T follicular helper cell (primary cell): ENCODE measurements at places on chromosomes 6 and 20.

GRCh38 chr6:114611696-114612095 lies 268.9 kb upstream of the HS3ST5 start:
- no peak for DNase-seq

DNA sequence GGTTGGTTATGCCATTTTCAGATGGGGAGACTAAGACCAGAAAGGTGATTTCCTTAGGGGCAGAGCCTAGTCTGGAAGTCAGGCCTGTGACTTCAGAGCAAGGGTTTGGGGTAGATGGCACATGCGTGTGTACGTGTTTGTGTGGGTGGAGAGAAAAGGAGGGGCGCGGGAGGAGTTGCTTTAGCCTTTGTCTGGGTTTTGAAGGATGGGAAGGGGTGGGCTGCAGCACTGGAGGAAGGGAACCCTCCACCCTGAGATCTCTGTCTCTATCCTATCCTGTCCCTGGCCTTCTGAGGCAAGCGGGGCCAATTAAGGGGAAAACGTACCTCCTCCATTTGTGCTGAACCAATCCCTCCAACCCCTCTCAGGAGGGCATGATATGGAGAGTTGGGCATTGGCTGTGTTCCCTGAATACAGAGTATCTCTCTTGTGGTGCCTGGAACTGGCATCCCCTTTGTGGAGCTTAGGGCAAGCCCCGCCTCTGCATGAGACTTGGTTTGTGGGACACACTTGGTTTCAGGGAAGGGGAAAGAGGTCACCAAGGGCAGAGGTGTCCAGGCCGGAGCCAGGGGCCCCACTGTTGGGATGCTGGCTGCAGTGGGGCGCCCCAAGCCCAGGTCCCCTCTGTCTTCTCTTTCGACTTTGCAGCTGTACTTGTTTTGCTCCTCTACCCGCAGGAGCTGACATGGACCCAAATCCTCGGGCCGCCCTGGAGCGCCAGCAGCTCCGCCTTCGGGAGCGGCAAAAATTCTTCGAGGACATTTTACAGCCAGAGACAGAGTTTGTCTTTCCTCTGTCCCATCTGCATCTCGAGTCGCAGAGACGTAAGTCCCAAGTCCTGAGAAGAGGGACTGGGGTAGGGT lies at the start of gene DBNDD2:
DBNDD2 (plus strand) TSS at position 507 of the 863 bp plus-strand sequence; CDS start at position 686, 179 bp downstream.
- no peak for DNase-seq

DNA sequence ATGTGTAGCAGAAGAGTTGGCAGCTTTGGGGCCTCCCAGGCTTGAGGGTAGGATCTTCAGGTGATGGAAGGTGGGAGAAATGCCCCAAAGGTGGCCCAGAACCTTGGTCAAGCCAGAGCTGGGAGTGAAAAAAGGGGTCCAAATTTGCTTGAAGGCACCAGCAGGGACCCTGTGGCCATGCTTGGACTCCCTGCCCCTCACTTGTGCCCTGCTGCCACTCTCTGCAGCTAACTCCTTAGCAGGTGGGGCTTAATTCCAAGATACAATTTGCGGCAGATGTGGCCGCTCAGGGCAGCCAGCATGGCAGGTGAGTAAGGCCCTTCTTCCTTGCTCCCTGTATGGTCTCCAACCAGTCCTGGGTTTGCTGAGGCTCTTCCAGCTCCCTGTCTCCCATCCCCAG lies 285.0 kb upstream of the RNF24 start:
- DNase-seq = no peak

- DNase-seq = no peak
Observed at GRCh38 chr6:140987364-140988155, 1145.2 kb upstream of the GJE1 start.

DNA sequence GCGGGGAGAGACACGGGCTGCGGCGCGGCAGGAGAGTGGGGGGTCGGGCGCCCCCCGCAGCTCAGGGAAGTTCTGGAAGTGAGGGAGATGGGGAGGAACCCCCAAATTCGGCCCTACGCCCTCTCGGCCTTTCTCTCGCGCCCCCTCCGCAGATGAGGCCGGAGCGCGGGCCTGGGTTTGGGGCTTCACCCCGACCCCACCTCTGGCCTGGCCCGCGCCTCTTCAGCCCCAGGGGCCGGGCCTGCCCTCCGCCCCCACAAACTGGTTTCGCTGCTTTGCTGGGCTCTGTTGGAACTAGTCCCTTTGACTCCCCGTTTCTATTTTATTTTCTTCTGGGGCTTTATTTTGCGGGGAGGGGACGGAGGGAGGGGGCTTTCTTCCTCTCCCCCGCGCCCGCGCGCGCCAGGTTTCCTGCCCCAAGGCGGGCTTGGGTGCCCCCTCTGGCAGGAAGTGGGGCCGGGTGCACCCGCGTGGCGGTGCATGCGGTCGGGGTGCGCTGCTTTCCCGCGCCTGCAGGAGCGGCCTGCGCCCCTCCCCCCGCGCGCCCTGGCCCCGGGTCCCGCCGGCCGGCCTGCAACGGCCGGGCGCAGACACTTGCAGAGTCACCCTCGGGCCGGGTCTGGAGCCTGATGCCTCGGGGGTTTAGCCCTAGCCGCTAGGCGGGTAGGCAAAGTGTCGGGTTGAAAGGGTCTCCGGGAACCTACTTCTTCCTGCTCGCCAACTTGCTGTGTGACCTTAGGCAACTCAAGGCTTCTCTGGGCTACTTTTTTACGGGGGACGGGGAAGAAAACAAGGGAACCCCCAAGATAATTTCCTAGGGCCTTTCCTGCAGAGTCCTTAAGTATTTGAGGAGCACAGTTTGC lies 1.3 kb downstream of the HMGA1 start:
- DNase-seq = peak; percentile 59

- no peak for DNase-seq
Observed at GRCh38 chr6:14194483-14194882, 76.9 kb downstream of the CD83 start.

GRCh38 chr6:87660226-87660911 lies 41.7 kb downstream of the AKIRIN2 start:
- DNase-seq = no peak

DNA sequence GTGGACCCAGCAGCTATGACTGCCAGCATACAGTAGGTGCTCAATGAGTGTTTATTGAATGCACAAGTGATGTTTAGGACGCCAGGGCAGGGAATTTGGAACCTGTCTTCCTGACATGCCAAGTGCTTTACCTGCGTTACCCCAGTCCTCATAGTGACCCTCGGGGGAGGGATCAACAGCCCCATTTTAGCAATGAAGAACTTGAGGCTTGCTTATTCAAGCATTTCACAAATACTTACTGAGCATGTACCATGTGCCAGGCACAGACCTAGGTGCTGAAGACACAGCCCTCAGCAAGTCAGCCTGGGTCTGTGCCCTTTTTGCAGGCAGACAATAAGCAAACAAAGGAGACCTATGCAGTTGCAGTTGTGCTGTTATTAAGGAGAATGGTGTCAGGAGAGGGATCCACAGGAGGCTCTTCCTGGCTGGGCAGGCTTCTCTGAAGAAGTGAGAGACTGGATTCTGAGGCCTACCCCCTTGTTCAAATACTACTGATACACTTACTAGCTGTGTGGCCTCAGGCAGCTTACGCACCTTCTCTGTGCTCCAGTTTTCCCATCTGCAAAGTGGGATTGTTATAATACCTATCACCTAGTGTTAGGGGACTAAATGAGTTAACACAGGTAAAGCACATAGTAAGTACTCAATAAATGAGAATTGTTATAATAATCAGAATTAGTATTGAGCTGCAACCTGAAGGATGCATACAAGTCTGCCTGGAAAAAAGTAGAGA lies 39.8 kb downstream of the TTLL9 start:
- DNase-seq = no peak

DNA sequence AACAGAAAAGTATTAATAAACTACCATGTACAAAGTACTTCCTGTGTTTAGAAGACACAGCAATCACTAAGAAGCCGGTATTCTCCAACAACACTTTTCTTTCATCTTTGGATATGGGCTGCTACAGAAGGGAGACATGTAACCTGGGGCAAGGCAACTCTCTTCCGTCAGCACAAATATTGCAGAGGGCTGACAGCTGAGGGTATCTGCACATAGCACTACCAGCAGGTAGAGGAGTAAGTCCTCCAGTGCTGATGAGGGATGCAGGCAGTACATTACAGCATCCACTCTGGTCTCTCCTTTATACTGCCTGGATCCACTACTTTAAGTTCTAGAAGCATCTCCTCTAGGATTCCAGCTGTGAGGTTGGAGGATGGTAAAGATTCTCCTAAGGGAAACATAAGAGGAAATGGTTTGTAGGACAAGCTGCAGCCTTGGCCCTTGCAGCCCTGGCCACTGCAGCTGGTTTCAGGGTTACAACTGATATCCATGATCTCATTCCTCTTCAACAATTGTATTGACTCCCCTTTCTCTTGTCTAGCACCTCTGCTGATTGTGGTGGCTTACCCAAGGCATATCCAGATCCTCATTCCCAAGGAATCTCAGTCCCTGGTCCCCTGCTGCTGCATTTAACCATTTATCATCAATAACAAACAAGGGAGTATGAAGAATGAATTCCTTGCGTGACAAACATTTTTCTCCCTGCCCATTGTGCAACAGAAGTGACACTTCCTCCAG lies 110.7 kb upstream of the ADGRF1 start:
- no peak for DNase-seq

DNA sequence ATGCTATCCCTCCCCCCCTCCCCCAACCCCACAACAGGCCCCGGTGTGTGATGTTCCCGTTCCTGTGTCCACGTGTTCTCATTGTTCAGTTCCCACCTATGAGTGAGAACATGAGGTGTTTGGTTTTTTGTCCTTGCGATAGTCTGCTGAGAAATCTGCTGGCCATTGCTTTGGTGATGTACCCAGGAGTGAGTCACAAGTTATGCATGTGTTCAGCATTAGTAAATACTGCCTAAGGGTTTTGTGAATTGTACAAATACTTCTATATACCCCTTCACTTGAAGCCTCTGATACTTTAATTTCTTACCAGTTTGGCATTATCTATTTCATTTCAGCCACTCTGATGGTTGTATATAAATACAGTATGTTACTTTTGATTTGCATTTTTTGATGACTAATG lies 711.3 kb upstream of the GJE1 start:
- DNase-seq = no peak

DNA sequence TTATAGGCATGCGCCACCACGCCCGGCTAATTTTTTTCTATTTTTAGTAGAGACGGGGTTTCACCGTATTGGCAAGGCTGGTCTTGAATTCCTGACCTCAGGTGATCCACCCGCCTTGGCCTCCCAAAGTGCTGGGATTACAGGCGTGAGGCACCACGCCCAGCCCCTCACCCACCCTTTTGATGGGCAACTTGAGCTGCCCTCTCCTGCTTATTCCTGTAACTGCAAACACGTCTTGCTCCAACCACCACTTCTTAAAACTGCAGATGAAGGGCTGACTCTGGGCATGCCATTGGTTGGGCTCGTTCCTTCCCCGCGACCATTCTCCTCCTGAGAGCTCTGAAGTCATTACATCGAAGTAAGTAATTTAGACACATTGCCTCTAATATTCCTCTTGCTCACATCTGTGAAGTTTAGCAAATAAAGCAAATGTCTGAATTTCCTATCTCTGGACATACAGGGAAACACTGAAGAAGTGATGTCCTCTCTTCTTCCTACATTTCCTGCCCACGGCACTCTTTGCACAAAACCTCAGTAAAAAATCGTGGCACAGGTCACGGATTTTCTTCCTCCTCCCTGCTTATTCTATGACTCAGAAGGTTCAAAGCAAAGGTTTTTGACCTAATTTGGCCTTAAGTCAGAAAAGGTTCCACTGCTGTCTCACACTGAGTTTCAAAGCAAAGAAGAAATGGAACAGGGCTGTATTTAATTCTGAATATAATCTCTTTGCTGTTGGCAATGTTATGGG lies 117.5 kb downstream of the GMPR start:
- no peak for DNase-seq

GRCh38 chr6:39153766-39154397 lies 38.9 kb upstream of the SAYSD1 start:
- DNase-seq = no peak

DNA sequence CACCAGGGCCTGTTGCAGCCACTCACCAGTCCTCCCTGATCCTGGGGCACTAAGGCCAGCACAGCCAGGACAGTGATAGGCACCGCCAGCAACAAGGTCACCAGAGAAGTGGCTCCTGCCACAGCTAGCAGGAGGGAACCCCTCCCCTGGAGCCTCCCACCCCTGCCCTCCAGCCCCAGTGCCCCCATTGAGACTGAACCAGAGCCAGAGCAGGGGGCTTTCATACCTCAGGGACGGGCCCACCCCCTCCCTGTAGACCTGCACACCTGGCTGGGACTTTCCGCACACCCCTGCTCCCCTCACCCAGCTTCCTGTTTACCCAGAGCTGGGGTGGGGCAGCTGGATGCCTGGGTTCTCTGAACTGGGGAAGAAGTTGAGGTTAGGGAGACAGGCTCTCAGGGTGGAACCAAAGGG lies at the start of gene LTB:
LTB (minus strand) TSS at position 195 of the 414 bp plus-strand sequence; CDS start at position 188, 7 bp downstream.
- DNase-seq = peak; percentile 67

- no peak for DNase-seq
Observed at GRCh38 chr6:17877196-17877894, 110.1 kb downstream of the KIF13A start.

- no peak for DNase-seq
Observed at GRCh38 chr20:34220561-34220960, 20.7 kb upstream of the ASIP start.

- DNase-seq = no peak
Observed at GRCh38 chr6:148455674-148456558, 113.3 kb downstream of the SASH1 start.

- DNase-seq = no peak
Observed at GRCh38 chr20:50015993-50016770, 33.4 kb downstream of the SNAI1 start.

DNA sequence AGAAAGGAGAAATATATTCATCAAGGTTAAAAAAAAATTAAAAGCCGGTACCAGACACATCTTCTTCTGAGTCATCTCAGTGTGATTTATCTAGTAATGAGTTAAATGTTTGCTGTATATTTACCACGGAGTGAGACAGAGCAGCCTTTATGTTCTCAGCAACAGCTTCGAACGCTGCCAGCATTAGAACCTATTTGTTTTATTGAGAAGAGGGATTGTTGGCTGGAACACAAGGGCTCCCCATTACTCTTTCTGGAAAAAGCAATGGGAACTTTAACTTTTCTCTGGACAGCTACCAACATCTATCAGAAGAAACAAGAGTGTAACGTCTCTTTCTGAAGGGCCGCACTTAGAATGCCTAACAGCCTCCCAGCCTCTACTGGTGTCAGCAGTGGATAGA lies 105.3 kb upstream of the TAB2 start:
- no peak for DNase-seq

GRCh38 chr6:70289299-70289698 lies 13.6 kb downstream of the COL9A1 start:
- DNase-seq = no peak

GRCh38 chr20:24672886-24673677 lies 203.7 kb downstream of the SYNDIG1 start:
- no peak for DNase-seq

- no peak for DNase-seq
Observed at GRCh38 chr6:106702451-106703110, 73.2 kb downstream of the QRSL1 start.

DNA sequence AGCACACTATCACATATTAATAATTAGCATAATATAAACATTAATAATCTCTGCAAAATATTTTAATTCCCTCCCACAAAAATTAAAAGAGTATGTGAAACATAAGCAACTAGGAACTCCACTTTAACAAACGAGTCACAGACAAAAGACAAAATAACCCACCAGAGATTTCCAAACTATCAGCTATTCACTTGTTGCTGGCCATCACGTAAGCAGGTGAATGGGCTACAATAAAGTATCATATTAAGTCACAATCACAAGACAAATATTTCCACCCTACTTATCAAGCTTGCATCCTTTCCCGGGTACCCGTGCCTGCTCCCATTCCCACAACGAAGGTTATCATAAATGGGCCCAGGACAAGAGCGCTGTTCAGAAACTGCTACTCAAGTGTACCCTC lies 2.5 kb downstream of the HDAC2 start:
- DNase-seq = no peak

GRCh38 chr6:20340068-20340848 lies 61.4 kb upstream of the E2F3 start:
- DNase-seq = no peak

- DNase-seq = no peak
Observed at GRCh38 chr6:42452171-42453030, 675 bp upstream of the TRERF1 start.
